ENCODE measurements at places on chromosomes 3 and 15.

GRCh38 chr15:72166716-72167417 lies 30.7 kb downstream of the GRAMD2A start:
- no peak for DNase-seq

DNA sequence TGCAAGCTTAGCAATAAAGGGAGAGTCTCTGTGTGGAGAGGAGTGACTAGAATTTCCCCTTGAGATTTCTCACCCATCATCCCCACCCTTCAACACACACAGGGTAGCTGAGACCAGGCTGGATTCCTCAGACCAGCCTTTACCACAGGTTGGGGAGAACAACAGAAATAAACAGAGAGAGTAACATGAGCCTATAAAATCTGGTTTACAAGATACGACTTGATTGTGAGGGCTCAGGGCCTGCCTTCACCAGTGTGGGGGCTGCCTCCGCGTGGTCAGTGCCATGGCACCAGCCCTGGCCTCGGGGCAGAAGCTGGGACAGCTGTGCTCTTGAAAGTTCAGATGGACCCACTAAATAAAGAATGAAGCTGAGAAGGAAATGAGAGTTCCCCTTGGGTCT lies 14.6 kb upstream of the MAGEF1 start:
- DNase-seq = no peak

DNA sequence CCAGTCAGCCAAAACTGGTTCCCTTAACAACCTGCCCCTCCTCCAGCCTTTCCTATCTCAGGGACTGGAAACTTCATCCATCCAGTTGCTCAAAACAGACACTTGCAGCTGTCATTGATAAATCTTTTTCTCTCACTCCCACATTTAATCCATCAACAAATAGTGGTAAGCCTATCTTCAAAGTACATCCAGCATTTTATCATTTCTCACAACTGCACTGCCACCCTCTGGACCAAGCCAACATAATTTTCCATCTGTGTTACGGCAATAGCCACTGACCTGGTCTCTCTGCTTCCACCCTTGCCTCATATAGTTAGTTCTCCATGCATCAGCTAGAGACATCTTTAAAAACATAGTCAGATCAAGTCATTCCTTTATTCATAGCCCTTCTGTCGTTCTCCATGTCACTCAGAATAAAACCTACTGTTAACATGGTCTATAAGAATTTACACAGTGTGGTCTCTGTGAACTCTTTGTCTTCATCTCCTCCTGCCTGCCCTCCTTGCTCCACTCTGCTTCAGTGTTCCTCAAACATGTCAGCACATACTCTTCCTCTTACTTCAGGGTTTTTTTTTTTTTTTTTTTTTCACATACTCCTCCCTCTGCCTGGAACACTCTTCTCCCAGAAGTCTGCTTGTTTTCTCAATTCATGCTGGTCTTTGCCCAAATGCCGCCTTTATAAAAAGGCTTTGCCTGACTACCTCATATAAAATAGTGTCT lies 102.5 kb upstream of the COL6A5 start:
- DNase-seq = no peak

DNA sequence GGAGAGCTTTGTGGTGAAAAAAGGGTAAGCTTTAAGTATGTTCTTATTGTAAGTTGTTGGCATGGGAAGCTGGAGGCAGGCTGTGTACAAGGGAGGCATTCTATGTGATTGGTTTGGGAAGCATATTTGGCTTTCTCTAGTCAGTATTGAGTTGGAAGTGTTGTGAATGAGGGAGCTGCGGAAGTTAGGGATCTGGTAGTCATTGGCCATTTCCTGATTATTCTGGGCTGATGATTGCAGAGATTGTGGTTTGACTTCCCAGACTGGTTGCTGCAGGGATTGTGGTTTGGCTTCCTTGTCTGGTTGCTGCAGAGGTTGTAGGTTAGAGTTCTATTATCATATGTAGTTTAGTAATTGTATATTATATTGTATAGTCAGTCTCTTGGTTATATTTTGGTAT lies 21.0 kb downstream of the STXBP5L start:
- no peak for DNase-seq

DNA sequence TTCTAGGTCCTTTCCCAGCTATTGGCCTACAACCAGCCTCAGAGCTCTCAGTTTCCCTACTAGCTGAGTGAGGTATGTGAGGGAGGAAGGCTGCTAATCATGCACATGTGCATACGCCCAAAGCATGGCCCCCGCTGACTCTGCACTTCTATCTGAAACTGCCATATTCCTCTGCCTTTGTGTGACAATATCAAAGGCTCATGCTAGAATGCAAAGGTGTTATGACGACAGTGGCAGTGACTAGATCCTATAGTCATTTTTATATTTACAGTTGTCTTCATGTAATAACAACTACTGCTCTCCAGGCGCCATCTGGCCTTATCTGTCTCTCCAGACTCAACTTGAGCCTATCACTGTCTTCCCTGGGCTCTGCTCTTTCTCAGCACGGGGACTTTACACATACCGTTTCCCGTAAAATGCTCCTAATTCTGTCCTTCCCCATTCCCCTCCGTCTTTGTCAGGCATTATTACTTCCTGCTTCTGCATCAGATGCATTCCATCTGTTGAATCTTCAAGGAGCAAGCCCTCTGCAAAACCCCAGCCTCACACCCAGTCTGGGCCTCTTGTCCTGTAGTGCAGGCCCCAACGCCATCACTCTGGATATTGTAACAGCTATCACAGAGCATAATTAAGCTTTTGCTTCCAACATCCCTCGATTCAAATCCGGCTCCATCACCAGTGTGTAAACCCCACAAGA lies 102.5 kb downstream of the PDCD6IP start:
- no peak for DNase-seq

DNA sequence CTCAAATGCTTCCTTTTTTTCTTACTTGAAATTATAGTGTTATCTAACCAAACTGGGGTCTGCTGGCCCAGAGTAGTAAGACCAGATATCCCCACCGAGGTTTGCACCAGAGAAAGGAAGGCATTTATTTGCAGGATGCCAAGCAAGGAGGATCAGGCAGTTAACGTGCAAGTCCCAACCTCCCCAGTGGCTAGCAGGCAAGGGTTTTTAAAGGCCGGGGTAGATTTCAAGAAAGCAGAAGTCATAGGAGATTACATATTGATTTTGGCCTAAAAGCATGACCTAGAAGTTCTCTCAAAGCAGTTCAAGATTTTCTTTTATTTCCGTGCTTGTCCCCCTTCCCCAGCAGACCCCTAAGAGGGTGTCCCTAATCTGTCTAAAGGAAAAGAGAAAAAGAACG lies 32.8 kb upstream of the STRIT1 start:
- no peak for DNase-seq

DNA sequence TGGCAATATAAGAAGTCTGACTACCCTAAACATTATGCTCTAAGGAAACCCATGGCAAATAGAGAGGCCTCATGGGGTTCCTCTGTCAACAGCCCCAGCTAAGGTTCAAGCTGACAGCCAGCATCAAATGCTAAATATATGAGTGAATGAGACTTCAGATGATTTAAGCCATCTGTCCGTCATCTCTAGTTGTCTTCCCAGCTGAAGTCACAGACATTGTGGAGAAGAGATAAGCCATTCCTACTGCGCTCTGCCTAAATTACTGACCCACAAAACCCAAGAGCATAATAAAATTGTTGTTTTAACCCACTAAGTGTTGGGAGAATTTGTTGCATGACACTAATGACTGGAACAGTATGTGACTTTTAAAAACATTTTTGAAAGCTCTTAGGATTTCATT lies 87.3 kb upstream of the IGSF10 start:
- no peak for DNase-seq

DNA sequence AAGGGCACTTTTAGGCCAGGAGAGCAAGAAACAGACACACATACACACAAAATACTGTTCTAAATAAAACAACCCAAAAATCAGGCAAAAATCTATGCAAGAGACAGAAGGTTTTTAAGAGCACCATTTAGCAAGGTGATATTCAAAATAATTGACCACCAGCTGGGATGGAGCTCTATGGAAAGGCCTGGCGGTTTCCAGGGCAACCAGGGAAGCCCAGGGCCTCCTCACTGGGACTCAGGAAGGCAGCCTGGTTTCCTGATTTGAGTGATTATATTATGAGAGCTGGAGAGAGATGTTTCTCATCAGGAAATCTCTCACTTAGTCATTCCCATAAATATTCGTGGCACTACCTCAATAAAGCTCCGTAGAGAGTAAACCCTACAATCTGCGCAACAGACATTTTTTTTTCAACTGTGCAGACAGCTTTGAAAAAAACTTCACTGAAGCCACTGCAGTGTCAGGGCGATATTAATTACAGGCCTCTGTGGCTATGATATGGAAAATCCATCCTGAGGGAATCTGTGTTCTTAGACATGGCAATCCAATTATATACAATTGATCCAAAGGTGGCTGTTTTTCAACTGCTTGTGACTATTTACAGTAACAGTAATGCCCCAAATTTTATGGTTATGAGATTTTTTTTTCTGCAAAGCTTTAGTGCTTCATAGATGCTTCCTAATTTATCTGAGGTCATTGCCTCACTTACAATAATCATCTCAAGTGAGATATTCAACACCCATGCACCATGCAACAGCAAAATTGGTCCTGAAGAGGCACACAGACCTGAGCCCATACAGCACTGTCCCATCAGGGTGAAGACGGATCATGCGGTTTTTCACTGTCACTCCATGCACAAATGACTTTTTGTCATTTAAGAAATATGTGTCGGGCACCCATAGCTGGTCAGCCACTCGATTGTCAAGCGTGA lies 152.1 kb downstream of the GABRB3 start:
- DNase-seq = no peak

DNA sequence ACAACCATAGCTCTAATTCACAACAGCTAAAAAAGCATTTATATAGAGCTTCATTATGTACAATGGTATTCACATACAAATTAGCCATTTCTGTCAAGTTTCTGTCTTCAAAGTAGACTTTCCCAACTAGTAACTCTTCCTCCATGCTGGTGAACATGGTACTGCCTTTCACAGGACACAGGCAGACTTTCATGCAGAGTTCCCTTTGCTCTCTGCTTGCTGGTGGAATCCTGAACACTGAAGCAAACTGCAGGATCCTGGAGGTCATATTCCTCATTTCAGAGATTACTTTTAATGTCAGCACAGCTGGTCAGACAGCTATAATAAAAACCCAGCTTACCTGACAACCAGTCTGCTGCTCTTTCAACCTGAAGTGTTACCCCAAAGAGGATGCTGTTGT lies 53.6 kb downstream of the TASOR start:
- no peak for DNase-seq

DNA sequence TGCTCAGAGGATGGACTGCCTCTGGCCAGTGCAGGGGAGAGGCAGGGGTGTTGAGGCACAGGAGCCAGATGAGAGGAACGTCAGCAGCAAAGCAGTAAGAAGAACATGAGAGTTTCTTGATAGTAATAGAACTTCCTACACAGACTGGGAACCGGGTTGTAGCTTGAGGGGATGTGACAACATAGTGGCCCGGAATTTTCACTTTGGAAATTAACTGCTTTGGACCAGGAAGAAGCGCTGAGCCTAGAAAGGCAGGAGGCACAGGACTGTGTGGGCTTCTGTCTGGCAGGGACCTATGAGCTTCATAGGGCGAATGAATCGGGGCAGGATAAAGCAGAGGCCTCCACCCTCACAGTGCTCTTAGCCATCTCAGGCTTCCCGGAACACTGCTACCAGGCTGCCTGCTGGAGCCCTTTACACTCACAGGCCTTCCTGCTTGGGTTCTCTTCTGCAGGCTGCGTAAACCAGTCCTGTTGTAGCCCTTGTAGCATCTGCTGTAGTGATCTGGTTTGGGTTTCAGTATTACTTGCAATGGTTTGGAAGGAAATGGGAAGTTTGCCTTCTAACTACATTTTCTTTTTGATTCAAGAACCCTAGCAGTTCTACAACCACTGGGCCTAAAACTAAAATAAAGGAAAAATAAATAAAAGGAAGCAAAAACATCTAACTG lies 3.3 kb upstream of the ADPGK start:
- DNase-seq = no peak

DNA sequence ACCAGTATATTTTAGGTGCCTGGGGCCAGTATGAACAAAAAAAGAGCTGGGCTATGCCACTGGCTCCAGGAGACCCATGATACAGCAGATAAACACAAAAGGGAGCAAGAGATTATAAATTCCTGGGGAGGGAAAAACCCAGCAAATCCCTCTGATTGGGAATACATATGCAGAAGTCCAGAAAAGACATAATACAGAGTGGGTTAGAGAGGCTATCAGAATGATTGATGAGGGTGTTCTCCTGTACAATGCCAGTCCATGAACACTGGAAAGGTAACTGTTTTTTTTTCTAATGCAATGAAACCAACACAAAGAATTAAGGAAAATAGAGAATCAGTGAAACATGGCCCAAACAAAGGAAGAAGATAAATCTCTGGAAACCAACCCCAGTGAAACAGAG lies 5.4 kb upstream of the VPS39 start:
- DNase-seq = no peak

DNA sequence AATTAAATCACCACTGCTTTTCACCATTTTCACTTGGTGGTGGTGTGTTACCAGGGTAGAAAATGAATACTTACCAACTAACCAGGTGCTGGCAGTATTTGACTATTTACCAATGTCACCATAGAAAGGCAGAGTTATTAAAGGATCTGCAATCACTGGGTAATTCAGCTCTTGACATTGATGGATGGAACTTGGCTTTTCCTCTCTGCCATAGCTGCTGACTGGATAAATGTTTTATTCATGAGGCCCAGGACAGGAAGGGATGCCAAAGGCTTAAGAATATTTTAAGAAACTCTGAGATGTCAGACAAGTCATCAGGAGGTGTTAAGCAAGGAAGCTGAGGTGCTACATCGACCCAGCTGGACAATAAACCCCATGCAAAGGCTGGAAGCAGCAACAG lies 495.5 kb upstream of the CFAP20DC start:
- DNase-seq = peak; percentile 46

- no peak for DNase-seq
Measured at GRCh38 chr3:55661141-55661540, 174.0 kb upstream of the WNT5A start.

GRCh38 chr3:156957715-156958114 lies 131.6 kb downstream of the LEKR1 start:
- DNase-seq = no peak

DNA sequence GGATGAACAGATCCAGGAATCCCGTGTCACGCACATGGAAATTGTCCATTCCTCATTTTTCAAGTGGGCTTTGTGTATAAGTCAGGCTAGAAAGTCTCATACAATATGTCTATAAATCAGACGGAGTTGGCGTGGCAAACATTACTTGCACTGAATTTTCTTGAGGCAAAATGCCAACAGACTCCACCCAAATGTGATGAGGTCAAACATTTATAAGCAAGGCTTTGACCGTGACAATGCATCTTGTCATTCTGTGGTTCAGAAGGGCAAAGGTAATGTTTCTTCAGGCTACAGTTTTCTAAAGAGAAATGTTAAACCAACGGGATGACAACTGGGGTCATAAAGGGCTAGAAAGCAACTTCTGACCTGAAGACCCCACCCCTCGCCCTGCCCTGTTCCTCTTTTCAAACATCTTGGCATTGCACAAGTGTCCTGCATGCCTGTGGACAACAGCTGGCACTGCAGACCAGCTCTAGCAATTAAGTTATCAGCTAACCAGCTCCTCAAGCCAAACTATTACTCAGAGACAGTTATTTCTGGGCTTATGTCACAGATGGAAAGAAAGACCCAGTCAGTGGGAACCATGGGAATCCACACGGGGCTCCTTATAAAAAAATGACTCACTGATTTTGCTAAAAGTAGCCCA lies 36.5 kb upstream of the SPTBN5 start:
- peak; percentile 85 for DNase-seq

Measured in COLO829 (cell line).